GM06990 (cell line): ENCODE measurements at places on chromosomes 2 and 18.

- DNase-seq: no peak
These were observed at the start of gene DNAJC5G for GRCh38 chr2:27275211-27276150. Gene DNAJC5G, plus strand, starts transcription at chr2:27275433. Its CDS starts 1,296 bp downstream, at chr2:27276729.

- peak; percentile 69 for DNase-seq
These were observed 26.9 kb downstream of the SGPP2 start for GRCh38 chr2:222451224-222451674.

DNA sequence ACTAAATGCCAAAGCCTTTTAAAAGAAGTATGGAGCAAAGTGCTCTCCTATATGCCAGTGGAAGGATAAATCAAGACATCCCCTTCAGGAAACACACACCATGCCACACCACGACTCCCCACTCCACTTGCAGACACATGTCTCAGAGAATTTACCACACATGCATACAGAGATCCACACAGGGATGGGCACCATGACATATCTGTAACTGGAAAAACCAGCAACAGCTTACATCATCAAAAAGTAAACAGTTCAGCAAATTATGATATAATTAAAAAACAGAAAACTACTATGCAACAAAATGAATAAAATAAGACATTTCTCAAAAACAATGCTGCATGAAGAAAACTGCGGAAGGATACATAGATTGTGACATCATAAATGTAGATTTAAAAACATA, 29.6 kb downstream of the RBMS1 start:
- no peak for DNase-seq

DNA sequence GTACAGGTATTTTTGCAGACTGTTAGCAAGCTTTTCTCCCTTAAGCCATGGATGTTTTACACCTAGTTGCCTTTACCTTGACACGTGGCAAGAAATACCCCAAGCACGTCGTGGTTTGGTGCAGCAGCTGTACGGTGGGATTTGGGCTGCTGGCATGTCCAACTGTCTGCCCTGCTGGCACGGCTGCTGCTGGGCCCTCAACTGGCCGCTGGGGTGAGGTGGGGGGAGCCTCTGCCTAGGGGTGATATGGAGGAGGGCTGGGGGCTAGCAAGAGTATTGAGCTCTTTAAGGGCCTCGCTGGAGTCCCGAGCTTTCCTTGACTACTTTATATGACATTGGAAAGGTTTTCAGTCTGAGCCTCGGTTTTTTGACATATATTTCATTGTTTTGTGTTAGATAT, 41.6 kb downstream of the LPIN1 start:
- no peak for DNase-seq

GRCh38 chr2:217755027-217755745, 247.6 kb downstream of the TNS1 start:
- no peak for DNase-seq

- DNase-seq: no peak
These were observed 82.6 kb upstream of the SKOR2 start for GRCh38 chr18:47333926-47334635.

GRCh38 chr18:53551868-53552426, 672.5 kb downstream of the MBD2 start:
- no peak for DNase-seq
